Stimulated activated CD4-positive, alpha-beta T cell treated with anti-CD3 and anti-CD28 coated beads, Interleukin-1b, Interleukin-23, amount 100 ng/mL, for 24 hours (primary cell): ENCODE measurements at places on chromosomes 7 and 10.

DNA sequence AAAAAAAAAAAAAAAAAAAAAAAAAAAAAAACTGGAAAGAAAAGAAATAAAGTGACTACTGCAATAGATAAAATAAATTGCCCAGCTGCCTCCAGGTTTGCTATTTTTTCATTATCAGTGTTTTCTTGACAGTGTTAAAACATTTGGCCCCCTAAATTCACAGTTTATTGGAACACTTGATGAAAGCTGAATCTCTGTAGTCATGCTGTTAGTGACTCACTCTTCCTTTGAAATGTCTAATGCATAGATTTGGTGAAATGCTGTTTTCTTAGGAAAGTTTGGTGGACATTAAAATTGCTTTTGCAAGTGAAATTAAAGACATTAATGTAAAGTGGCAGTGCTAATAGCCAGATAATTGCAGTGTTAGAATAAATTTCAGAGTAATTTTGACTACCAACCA, 785.2 kb downstream of the NRG3 start:
- no peak for DNase-seq

DNA sequence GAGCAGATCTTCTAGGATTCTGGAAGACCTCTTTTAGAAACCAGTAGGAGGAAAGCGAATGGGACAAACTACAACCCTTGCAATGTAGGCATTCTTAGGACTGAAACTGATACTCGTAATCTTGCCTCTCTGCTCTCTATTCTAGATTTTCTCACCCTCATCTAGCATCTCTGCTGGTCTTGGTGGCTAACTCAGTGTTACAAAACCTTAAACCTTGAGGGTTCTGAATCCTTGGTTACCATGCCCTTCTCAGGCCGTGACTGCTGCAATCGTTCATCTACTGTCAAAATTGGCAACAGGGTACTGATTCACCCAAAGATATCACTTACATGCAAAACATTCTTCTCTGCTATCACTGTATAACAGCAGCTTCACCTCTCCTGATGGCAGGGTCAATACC, 55.2 kb downstream of the SAMD9 start:
- DNase-seq, result no peak

DNA sequence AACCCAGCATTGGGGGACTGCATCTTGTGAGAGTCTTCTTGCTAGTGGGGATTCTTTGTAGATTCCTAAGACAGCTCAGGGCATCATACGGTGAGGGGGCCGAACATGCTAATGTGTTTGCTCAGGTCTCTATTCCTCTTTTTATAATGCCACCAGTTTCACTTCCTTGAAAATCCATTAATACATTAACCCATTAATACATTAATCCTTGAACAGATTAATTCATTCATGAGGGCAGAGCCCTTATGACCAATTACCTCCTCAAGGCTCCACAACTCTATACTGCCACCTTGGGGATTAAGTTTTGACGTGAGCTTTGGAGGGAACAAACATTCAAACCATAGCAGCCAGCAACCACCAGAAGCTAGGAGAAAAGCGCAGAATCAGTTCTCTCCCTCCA, 67.2 kb upstream of the POT1 start:
- DNase-seq, result no peak

DNA sequence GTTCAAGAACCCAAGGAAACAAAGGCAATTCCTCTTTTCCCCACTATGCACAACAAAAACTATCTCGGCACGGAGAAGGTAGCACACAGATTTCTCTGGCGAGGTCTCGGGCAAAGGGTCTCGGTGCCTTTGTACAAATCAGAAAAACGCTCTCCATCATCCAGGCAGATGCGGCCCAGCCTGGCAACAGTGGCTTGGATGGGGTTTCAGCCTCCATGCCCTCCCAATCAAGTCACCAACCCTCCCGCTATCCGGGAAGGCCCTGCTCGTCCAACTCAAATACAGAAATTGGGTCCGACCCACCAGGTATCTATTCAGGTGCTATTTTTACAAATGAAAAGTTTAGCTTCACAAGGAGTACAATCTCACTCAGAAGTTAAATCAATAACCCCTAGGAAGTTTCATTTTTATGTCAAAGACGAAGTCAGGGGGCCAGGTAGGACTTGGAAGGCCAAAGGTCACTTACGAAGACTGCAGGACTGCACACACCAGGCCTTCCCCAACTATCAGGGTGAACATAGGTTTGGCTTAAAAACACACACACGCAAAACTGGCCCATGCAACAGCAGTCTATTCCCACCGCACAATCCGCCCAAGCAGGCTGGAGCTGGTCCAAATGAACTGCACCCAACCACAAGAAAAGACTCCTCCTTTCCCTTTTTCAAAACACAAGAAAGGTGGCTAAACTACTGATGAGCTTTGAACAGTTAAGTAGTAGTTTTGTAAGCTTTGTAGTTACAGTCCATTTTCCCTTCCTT, 43.0 kb downstream of the GNA12 start:
- DNase-seq, result no peak

GRCh38 chr10:132539431-132539839, 1.8 kb downstream of the INPP5A start:
- no peak for DNase-seq
